ENCODE measurements at places on chromosomes 11 and 22. TPM values are rescaled to one million over a fixed set of nuclear protein-coding genes. Genes with fewer than 3 reads are reported as not detected.

- no peak for DNase-seq
Measured at GRCh38 chr11:9681583-9682372, 17.9 kb downstream of the SWAP70 start.

DNA sequence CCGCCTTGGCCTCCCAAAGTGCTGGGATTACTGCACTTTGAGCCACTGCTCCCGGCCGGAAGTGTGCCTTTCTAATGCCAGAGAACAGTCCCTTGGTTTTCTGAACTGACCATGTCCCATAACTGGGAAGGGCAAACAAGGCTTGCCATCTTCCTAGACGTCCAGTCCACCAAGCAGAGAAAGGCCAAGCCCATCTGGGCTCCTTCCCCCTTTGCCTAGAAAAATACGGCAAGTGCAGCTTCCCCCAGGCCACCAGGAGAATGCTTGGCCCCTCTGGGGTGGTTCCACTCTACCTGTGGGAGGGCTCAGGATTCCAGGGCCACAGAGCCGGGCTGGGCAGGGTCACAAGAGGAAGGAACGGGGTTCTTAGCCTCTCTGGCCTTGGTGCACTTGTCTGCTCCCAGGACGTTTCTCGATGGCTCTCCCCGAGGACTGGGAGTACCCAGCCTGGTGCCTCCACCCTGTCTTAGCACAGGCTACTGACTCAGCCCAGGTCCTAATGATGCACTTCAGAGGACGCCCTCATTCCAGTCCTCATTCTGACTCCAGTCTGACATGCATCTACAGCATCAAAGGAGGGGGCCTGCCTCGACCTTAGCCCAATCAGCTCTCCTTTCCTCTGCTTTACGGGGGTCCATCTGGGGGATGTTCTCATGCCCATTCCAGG is 1.2 kb downstream of the USP2 start:
- DNase-seq = no peak

GRCh38 chr11:72069787-72070251 is 10.5 kb downstream of the NUMA1 start:
- peak; percentile 82 for DNase-seq

DNA sequence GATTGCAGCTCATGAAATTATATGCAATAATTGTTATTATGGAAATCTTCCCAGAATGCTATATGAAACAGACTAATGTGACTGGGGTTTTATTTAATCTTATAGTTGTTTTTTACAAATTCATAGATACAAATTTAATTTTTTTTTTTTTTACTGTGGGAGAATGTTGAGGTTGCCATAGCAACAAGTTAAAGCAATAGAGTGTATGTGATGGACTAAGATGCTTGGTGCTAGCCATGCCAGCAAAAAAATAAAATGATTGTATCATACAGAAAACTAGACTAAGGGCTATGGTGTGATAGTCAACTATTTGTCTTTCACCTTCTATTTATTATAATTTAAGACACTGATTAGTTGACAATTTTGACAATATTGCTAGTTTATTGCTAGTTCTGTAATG is 163.2 kb upstream of the BLID start:
- DNase-seq = no peak

DNA sequence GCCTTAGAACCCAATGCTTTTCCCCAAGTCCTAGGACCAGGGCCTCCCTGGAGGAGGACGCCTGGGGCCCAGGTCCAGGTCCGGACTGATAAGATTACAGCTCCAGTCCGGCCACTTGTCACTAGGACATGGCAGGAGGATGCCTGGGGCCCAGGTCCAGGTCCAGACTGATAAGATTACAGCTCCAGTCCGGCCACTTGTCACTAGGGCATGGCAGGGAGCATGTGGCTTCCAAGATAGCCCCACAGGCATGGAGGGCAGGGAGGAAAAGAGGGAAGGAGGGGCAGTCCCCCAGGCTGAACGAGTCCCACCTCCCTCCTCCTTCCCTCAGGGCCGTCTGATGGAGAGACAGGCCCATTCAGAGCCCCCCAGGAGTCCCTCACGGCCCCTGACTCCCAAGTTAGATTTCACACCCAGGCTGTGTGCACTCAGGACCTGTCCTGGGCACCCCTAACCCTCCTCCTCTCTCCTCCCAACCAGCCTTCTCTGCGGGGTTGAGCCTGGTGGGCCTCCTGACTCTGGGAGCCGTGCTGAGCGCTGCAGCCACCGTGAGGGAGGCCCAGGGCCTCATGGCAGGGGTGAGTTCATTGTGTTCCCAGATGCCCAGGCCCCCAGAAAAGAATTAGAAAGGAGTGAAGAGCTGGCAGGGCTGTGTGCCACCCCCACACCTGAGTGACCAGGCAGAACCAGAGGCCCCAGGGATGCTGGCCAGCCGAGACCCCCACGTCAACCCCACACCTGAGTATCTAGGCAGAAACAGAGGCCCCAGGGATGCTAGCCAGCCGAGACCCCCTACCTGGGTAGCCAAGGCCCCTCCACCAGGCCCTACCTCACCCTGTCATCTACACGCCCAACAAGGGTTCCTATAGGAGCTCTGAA is 2.1 kb downstream of the TSPAN32 start:
- DNase-seq = peak; percentile 19

- DNase-seq = no peak
Measured at GRCh38 chr11:21582791-21583190, 610.1 kb upstream of the ANO5 start.

- DNase-seq = no peak
Measured at GRCh38 chr11:47143322-47143721, 33.4 kb downstream of the ARFGAP2 start.

DNA sequence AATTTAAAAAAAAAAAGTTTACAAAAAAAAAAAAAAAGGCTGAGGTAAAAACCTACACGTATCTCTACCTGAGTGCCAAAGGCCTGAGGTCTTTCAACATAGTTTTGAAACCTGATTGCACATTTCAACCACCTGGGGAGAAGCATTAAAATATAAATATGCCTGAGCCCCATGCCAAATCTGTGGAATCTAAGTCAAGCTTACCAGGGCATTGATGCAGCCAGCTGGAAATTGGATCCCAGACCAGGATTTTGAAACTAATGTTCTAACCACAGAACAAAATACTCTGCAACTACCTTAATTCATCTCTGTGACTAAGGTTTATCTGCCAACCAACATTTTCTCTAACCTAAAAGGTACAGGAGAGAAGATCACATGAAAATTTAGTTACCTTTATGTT is 38.8 kb upstream of the CHRNA10 start:
- DNase-seq = no peak

GRCh38 chr22:46678785-46679700 is 58.9 kb downstream of the GRAMD4 start:
- no peak for DNase-seq

GRCh38 chr11:74220376-74220775 is 49.3 kb downstream of the PPME1 start:
- DNase-seq = no peak

- no peak for DNase-seq
Measured at GRCh38 chr11:19239039-19239438, 1.7 kb downstream of the E2F8 start.

The USH1C gene
- total RNA-seq = 0.19 TPM

Measured in omental fat pad (tissue), 4 donors.